ENCODE measurements at places on chromosomes 6 and 20.
A peak's percentile ranks its signal among the peaks of the same experiment; 100 is the strongest.

- no peak for DNase-seq
Observed at GRCh38 chr20:11853359-11853758, 64.3 kb upstream of the BTBD3 start.

DNA sequence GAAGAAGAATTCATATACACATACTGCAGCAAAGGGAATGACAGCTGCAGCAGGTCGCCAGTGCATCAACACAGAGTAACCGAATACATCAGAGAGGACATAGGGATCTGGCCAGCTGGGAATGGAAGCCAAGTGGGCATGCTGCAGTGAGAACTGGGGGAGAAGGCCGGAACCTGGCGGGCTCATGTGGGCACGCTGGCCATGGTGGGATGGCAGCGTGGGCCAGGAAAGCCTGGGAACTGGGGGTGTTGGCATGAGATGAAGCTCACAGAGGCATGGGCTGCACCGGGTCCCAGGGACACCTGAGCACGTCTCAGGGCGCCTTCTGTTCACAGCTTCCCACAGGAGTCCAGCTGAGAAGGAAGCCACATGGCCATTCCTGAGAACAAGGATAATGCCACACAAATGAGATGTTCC is 139.5 kb upstream of the AGPAT4 start:
- no peak for DNase-seq

- no peak for DNase-seq
Observed at GRCh38 chr6:76835695-76836094, 627.6 kb downstream of the HTR1B start.

GRCh38 chr20:32917191-32917950 is 58.6 kb downstream of the EFCAB8 start:
- no peak for DNase-seq

GRCh38 chr6:10730254-10730653 is 7.4 kb downstream of the TMEM14C start:
- no peak for DNase-seq

DNA sequence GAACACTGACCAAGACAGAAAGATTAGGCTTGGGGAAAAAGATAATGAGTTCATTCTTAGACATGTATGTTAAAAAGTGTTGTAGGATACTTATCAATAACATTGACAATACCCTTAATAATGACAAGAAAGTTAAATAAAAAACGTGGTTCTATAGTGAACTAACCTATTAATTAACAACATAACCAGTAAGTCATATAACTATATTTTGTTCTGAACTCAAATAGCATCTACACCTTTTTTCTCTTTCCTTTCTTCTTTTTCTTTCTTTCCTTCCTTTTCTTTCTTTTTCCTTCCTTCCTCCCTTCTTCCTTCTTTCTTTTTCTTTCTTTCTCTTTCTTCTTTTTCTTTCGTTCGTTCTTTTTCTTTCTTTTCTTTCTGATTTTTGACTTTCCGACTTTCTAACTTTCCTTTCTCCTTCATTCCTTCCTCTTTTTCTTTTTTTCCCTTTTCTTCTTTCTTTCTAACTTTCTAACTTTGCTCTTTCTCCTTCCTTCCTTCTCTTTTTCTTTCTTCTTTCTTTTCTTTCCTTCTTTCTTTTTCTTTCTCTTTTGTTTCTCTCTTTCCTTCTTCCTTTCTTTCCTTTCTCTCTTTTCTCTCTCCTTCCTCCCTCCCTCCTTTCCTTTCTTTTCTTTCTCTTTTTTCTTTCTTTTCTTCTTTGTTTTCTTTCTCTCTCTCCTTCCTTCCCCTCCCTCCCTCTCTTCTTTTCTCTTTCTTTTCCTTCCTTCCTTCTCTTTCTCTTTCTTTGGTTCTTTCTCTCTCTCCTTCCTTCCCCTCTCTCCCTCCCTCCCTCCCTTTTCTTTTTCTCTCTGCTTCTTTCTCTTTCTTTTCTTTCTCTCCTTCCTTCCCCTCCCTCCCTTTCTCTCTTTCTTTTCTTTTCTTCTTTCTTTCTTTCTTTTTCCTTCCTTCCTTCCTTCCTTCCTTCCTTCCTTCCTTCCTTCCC is 24.6 kb downstream of the PRSS35 start:
- no peak for DNase-seq

- DNase-seq, result no peak
Observed at GRCh38 chr6:122484760-122485159, 13.2 kb upstream of the SERINC1 start.

DNA sequence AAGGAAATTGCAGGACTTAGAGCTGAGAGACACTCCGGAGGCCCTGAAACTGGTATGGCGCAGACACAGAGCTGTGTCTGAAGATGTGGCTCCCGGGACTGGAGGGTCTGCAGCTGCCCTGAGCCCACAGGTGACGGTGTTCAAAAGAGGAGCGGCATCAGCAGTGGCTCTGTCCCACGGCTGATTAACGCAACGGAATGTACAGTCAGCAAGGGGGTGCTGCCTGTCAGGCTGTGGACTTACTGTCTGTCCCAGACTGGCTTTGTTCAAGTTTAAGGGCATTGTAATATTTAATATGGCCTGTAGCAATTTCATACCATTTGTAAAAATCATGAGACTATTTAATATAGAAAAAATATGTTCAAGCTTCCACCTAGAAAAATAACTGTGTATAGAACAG is 228.0 kb upstream of the TAB2 start:
- DNase-seq, result no peak

GRCh38 chr6:147390909-147391536 is 117.5 kb upstream of the SAMD5 start:
- DNase-seq, result no peak

GRCh38 chr6:35076997-35077712 is 64.0 kb downstream of the TCP11 start:
- no peak for DNase-seq

- DNase-seq, result no peak
Observed at GRCh38 chr6:151128763-151129370, 110.9 kb upstream of the AKAP12 start.

GRCh38 chr20:25470045-25470444 is 62.6 kb downstream of the GINS1 start:
- peak; percentile 29 for DNase-seq

- DNase-seq, result no peak
Observed at GRCh38 chr6:51571168-51571567, 516.2 kb downstream of the PKHD1 start.

- peak; percentile 73 for DNase-seq
Observed at GRCh38 chr6:42021847-42022754, 28.2 kb upstream of the TAF8 start.

- DNase-seq, result no peak
Observed at GRCh38 chr6:112145080-112145573, 57.7 kb downstream of the FAM229B start.
